Stimulated activated CD4-positive, alpha-beta T cell treated with anti-CD3 and anti-CD28 coated beads, TNF-alpha, amount 100 ng/mL, for 24 hours (primary cell): ENCODE measurements at places on chromosomes 1 and 21.

DNA sequence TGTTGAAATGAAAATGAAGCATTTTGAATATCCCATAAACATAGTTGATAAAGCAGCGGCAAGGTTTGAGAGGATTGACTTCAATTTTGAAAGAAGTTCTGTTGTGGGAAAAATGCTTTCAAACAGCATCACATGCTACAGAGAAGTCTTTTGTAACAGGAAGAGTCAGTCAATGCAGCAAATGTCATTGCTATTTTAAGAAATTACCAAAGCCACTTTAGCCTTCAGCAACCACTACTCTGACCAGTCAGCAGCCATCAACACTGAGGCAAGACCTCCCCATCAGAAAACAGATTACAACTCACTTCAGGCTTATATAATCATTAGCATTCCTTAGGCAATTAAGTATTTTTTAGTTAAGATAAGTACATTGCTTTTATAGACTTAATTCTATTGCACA, 33.8 kb upstream of the FCRL3 start:
- no peak for DNase-seq

- no peak for DNase-seq
Measured at GRCh38 chr21:16533692-16534407, 804.1 kb downstream of the USP25 start.

DNA sequence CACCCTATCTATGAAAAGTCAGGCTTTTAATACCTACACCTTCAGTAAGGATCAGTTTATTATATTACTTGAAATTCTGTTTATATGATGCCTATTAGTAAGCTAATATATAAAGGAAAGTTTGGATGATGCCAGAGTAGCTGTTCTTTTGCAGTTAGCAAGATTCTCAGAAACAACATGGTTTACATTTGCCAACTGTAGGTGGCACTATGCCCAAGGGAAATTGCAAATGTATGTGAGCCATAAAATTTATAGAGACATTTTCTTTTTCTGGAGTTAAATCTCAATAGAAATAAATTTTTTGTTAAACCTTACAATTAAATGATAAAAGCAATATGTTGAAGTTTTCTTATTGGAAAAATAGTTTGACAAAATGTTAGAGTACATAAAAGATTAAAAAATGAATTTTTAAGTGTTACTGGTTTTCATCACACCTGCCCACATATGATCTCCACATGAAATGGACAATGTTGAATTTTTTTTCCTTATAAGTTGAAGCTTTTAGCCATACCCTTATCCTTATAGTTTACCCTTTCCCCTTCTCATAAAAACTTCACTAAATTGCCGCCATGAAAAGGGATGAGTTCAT, 32.1 kb upstream of the EPHX4 start:
- DNase-seq: no peak

GRCh38 chr1:30049748-30050296, 673.6 kb downstream of the MATN1 start:
- no peak for DNase-seq

DNA sequence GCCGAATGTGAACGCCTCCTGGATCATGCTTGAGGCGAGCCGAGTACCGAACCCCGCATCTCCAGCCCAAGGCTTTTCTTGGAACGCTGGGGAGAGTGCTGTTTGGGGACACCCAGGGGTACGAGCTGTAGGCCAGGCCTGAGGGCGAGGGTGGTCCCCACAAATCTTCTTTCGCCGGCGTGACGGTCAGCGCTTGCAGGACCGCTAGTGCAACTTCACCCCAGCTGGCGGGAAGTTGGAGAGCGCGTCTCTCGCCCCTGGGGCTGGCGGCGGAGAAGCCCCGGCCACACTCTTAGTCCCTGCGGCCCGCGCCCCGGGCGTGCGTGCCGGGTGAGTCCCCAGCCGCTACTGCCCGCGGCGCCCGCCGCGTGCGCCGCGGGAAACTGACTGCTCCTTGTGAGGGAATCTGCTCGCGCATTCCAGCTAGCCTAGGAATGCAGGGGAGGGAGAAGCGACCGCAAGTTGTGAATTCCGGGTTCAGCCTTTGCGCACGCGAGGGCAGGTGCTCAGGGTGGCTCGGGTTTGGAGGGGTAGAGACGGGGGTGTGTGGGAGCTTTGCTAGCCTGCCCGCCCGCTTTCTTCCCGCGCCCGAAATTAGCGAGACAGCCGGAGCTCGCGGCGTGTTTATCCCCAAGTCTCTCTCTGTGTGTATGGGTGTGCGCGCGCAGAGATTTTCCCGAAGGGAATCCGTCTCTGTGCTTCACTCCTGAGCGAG, 884 bp downstream of the LHX4 start:
- no peak for DNase-seq

DNA sequence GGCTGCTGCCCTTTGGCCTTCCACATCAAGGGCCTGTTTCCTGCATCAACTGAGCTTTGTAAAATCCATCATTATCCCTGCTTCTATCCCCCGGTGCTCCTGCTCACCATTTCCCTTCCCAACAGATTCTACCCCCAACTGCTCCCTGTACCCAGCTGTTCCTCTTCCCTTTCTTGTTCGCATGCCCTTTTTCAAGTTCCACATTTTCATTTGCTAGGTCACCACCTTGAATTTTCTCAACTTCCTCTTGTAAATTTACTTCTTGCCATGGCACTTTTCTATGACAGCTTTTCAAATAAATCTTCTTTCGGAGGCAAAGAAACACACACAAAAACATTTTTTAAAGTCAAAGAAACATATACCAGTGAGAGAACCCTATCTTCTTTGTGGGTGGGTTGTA, 330.5 kb upstream of the ADGRL2 start:
- DNase-seq: no peak

DNA sequence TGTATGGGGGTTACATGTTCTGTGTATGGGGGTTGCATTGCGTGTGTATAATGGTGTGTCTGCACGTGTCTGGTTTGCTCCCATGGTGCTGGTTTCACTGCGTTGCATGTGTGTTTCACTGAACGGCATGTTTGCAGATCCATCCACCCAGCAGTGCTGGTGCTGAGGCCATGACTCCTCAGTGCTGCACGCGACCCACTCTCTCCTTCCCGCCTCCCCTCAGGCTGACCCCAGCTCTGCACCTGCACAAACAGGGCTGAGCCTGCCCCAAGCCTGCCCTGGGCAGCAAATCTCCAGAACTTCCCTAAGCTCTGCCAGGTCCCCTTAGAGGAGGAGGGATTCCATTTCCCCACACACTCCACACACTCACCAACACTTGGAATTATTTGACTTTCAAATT, 18.7 kb downstream of the ACTRT2 start:
- DNase-seq: no peak

- peak; percentile 32 for DNase-seq
Measured at GRCh38 chr1:147541672-147542568, 619 bp downstream of the BCL9 start.

DNA sequence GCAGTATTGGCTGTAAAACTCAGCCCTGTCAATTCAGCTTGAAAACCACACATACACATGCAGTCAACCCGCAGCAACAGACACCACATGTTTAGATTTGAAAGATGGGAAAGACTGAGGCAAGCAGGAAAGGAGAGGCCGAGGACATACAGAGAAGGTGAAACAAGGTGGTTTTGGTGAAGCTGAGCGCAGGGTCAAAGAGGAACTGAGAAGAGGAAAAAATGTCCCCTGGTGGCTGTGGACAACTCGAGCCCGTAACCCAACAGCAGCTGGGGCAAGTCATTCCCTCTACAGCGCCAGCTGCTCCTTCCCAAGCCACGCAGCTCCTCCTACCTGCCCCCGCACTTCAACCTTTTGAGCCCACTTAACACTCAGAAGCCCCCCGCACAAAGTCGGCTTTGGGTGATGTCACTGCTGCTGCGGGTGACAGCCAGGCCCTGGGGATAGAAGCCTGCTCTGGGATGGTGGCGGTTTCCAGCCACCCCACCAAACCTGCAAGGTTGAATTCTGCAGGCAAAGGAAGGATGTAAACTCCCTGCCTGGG, 63.0 kb downstream of the KCNN3 start:
- DNase-seq: no peak

- no peak for DNase-seq
Measured at GRCh38 chr21:44658541-44658910, 794 bp downstream of the KRTAP12-3 start.

DNA sequence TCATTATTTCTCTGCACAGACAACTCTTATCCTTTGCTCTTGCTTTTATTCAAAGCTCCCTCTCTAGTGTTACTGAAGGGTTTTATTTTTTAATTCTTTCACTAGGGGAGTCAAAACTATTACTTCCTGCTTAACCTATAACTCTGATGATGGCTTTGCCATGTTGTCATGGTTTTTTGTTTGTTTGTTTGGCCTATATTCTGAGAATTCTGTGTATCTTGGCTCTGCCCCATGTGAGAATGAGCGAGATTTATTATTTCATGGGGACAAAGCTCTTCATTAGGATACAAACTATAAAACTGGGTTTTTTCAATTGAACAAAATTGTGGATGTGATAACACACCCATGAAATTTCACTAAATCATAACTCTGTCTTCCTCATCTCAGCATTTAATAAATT, 190.5 kb upstream of the C1orf105 start:
- DNase-seq: no peak

GRCh38 chr1:197272791-197273190, 4.7 kb downstream of the CRB1 start:
- no peak for DNase-seq

- DNase-seq: peak; percentile 39
Measured at GRCh38 chr1:15584489-15585363, at the start of gene AGMAT. AGMAT (minus strand) TSS chr1:15585051; CDS start chr1:15584967, 84 bp downstream.

GRCh38 chr1:23475641-23476040, 8.3 kb downstream of the ASAP3 start:
- DNase-seq: no peak

DNA sequence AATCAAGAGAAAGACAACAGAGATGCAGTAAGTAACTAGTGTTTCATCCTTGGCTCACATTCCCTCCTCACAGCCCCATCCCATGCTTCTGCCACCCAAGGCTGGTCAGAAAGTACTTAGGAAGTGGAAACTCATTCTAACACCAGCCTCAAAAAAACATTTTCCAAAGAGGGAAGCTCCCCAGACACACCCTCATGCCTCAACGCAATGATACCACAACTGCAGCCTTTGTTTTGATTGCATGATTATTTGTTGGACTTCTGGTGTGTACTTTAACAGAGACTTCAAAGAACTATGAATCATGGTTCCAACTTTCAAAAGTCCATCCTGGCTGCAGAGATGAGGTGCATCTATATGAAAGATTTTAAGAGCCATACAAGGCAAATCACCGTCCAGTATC, 45.2 kb upstream of the KCNA3 start:
- no peak for DNase-seq

DNA sequence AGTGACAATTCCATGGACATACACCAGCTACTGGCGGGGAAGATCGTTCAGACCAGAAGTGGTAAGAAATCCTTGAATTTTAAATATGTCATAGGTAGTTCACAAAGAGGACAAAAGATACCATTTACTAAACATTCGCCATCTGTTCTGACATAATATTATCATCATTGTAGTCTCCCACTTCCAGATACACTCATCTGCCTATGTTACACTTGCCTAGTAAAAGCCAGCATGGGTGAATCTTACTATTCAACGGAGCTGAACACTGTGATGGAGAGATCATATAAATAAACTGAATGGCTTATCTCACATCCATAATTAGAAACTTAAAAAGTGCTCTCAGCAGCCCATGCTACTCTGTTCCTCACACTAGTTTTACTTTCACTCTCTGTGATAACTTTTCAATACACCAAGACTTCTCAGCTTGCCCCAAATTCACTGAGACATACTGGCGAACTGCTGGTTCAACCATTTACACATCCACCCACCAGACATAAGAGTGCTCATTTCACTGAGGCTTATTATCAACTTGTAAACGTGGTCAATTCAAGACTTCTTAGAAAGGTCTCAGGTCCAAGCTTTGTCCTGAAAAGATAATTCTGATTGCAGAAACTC, 463 bp upstream of the PRRC2C start:
- no peak for DNase-seq
